ENCODE measurements at places on chromosomes 1 and 21.
A peak's percentile ranks its signal among the peaks of the same experiment; 100 is the strongest.

DNA sequence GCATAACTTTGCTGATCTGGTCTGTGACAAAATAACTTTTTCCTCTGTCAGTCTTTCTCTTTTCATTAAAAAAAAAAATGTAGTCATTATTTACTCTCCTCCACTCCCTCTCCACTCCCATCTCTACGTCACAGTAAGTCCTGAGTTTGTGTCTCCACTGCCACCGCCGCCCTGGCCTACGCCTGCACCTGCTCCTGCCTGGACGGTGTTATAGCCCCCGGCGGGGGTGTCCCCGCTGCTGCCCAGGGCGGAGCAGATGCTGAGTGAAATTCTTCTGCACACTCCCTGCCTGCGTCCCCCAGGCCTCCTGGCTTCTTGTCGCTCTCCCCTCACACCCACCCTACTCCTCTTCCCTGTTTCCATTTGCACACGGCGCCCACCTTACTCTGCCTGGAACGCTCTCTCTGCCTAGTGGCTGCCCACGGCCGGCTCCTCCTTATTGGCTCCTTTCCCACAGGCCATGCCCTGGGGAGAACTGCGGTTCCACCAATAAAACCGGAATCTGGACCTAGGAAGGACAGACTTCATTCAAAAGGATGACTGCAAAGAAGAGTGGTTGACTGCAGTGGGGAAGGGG lies 55.2 kb upstream of the C1orf174 start:
- no peak for DNase-seq

- peak; percentile 24 for DNase-seq
Measured at GRCh38 chr1:52139817-52140540, 1.9 kb upstream of the ZFYVE9 start.

DNA sequence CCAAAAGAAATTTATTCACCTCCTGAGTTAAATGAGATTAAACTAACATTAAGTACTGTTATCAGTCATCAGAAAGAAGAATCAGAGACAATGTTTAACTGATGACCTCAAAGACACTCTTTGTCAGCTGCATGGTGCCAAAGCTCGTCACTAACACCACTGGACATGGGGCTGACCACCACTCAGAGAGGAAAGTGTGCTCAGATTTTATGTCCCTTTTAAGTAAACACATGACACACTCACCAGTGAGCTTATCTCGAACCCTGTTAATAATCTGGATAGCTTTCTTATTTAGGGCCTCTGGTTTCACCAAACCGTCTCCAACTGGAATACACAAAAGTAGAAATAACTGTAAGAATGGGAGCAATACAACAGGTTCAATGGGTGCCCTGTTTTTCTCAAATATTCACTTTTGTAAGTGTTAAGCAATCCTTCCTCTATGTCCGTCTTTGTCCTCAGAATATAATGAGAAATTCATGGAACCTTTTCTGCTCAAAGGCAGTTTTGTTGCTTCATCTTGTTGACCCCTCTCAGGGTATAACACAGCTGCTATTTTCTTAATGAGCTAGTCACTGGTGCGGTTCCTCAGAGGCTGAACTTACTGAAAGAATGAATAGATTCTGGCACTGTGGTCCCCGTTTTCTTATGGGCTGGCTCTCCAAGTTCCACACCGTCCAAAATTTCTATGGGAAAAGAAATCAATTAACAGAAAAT lies 9.5 kb upstream of the EXOSC10 start:
- DNase-seq, result no peak

DNA sequence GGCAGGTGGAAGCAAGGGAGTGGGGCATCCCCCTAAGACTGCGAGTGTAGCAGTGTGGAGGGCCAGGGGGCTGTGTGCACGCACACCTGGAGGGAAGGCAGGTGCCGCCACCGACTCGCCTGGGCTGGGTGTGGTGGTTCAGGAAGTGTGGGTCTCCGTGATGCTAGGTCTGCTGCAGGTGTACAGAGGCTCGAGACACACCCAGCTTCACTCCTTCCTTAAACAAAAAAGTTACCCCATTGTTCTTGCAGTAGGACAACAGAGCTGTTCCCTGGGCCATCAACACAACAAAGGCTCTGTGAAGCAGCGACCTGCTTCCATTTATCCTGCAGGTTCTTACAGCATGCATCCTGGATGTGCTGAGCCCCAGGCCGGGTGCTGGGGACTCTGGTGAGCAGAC lies 100.4 kb upstream of the TMEM51 start:
- no peak for DNase-seq

DNA sequence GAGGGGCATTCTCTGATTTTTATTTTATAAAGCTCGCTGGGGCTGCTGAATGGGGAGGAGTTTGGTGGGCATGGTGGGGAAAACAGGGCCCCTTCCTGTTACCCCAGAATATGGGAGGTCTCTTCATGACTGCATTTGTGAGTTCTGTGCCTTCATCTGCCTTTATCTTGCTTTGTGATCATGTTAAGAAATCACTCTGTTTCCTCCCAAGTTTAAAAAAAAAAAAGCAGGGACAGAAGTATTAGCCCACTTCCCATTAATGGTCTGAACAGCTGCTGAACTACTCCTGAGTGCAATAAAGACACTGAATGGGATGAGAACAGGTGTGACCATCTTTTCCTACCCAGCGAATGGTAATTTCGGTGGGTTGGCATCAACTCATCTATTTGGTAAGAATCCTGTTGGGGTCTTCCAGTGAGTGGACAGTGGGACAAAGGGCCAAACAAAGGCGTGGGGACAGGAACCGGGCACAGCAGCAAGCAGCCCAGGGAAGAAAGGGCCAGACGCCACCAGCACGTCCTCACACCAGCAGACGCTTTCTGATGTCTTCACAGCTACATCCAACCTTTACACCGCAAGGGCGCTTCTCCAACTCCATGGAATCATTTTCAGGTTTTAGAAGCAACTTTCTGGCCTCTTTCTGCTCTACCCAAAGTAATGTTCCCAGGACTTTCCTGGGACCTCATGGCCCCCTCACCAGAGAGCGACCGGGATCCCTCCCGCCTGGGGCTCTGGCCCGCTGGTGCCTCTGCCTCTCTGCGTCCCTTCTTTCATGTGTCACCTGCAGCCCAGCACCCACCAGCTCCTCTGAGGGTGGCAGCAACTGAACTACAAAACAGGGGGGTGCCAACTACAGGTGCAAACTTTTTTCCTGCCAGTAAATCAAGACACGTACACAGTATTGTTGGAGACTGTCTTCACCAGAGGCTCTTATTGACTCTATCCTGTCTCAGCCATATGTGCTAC lies 160.2 kb downstream of the ADSS2 start:
- no peak for DNase-seq

- no peak for DNase-seq
Measured at GRCh38 chr1:158485455-158485854, 13.4 kb downstream of the OR10R2 start.

DNA sequence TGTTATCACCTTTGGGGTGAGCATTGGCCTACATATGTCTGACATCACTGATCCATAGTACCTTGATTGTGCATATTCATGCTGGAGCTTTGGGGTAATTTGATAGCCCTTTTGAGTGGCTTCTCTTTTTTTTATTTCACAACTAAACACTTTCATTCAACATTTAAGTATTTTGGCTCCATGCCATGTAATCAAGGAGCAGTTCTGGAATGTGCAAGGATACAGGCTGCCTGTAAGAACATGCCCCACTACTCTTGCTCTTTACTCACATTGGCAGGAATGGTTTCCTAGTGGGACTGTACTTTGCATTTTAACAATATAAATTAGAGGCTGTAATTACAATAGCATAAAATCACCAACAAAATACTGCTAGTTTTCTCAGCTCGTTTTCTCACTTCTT lies 300.7 kb upstream of the SPAG17 start:
- no peak for DNase-seq

DNA sequence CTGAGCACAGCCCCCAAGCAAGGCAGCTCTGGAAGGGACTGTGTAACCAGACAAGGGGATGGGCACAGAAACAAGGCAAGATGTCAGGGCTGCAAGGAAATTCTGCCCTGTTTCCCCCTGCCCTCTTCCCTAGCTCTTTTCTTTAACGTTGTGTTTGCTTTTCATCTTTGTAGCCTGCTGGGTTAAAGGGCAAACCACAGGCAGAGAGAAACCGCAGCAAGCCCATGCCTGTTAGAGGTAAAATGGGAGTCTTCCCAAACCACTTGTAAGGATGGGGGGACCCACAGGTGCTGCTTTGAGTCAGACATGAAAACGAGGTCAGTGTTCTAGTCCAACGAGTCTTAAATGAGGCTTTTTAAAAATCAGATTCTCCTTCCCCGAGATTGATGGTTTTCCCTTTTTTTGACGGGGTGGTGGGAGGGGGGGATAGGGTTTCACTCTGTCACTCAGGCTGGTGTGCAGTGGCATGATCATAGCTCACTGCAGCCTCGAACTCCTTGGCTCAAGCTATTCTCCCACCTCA lies 13.3 kb downstream of the TGFBR3 start:
- DNase-seq, result no peak

DNA sequence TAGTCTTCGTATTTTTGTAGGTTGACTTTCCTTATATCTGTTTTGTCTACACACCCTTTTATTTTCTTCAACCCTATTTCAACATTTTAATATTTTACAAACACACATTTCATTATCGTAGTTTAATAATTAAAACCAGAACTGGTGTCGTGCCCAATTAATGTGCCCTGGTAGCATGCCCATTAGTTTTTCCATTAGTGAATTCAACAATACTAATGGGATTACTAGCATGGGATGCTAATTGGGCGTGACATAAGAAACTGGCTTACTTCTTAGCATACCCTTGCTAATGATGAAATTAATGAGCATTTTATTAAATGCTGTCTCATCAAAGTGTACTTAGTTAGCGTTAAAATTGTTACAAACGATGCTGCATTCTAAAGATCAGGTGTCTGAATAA lies 332.7 kb downstream of the USH2A start:
- DNase-seq, result no peak

- no peak for DNase-seq
Measured at GRCh38 chr1:63795455-63795854, 21.6 kb downstream of the ROR1 start.

DNA sequence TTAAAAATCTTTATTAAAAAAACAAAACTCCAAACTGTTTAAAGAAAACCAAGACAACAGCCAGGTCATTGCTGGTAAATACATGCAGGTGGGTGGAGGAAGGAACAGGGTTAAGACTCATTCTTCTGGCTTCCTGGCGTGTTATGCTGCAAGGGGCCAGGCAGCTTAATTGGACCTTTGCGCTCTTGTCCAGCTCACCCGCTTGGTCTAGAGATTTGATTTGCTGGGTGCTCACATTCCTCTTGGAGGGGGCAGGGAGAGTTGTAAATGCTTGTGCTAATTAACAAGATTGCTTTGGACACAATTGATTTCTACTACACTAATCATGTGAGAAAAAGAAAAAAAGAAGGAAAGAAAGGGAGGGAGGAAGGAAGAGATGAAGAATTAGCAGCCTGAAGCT lies 10.5 kb downstream of the CEP104 start:
- DNase-seq, result no peak

DNA sequence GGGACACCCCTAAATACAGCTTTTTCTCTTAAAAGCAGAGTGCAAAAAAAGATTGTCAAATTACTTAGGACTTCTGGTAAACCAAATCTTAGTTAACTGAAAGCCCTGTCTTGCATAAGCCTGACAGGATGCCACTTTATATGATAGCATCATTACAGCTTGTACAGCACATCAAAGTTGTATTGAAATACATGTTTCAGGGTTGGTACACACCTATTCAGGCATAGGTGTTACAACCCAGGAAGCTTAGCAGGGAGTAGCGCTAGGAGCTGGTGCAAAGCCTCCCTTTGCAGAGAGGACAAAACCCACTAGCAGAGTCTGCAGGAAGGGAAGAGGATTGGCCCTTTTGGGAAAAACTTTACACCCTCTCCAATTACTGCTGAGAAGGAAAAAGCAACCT lies 258.9 kb upstream of the SGIP1 start:
- no peak for DNase-seq

- DNase-seq, result no peak
Measured at GRCh38 chr1:213103377-213104306, 52.6 kb downstream of the RPS6KC1 start.

GRCh38 chr21:44522753-44523204 lies 17.2 kb downstream of the KRTAP10-1 start:
- peak; percentile 66 for DNase-seq

- DNase-seq, result no peak
Measured at GRCh38 chr1:64537942-64538341, 68.0 kb downstream of the CACHD1 start.

DNA sequence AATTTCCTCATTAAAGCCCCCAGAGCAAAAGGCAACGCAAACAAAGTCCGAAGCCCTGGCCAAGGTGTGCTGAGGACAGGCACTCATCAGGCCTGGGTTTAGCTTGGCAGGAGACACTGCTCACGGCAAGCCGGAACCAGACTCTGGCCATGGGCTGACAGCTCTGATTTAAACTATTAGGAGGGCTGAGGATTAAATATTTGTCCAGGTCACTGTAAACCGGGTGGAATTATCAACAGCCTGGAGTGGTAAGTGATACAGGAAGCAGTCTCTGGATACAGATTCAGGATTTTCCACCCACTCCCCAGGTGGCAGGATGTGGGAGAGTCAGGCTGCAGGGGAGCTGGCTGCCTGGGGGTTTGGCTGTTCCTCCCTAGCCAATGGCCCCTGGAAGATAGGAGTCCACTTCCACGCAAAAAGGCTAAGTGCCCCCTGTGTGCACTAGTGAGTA lies 42.4 kb downstream of the SLC66A1 start:
- no peak for DNase-seq

- no peak for DNase-seq
Measured at GRCh38 chr1:14181191-14181795, 417.2 kb upstream of the KAZN start.

DNA sequence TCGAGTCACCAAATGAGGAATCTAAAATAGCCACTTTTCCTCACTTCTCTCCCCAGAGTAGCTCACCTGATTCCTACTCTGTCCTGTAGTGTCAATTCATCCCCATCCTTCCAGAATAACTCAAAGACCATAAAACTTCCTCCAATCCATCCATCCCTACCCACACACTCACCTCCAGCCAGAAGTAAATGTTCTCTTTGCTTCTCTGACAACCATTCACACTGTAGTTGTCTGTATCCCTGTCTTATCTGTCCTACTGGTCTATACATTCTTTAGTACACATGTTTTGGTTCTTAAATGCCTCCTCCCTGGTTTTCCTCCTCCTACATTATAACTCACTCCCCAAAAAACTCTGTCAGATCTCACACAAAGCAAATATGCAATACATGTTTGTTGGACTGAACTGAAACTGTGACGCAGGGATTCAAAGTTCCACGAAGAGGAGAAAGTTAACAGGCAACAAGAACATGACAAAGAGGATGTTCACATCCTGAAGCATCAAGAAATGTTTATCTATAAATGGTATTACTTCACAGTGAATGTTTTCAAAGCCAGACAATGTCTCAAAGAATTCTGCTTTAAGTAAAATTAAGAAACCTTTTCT lies 11.0 kb downstream of the TP53BP2 start:
- no peak for DNase-seq

DNA sequence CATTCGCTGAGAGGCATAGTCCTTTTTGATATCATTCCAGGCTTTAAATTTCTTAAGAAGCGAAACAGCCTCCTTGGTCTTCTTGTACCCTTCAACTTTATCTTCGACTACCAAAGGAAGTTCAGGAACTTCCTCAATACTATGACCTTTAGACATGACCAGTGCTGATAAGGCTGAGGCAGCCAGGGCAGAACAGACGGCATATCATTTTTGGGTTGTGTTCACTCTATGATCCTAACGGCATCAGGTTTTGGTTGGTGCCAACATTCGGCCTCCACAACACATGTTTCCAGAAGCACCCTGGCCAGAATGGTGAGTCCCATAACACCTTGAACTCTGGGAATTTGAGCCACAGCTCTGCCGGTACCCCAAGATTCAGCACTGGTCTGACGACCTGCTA lies 31.4 kb upstream of the MYOC start:
- DNase-seq, result no peak

Measured in lower leg skin (tissue), 4 donors.